ENCODE measurements at places on chromosomes 1 and 21.

- no peak for DNase-seq
Observed at GRCh38 chr1:230332061-230332460, 94.1 kb downstream of the PGBD5 start.

DNA sequence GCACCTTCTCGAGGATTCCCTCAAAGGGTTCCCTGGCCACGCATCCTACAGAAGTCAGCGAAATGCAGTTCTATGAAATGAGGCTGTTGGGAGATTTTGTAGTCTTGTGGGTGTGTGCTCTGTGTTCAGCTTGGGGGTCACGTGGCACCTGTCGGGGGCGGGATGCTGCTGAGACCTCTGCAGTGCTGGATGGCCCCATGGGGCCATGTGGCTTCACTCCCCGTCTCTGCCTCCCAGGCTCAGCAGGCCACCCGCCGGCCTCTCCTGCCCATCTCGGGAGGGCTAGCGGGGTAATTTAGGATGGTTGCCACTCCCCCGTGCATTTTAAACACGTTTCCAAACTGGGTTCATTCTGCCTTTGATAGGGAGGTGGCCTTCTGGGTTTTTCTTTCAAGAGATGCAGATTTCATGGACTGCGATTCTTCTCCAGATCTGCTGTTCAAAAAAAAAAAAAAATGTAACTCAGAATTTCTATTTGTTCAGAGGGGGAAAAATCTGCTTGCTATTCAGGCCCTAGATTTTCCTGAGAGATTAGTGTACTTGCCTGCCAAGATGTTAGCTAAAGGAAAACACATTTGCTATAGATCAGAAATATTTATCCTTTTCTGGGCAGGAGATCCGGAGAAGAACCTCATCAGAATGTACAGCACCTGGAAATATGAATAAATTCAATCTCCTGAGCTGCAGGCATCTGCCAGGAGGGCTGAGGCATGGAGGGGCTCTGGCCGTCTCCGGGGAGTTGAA, 277.2 kb upstream of the VAMP3 start:
- DNase-seq: no peak

GRCh38 chr1:235864931-235865525, 1.7 kb downstream of the LYST start:
- DNase-seq: no peak

DNA sequence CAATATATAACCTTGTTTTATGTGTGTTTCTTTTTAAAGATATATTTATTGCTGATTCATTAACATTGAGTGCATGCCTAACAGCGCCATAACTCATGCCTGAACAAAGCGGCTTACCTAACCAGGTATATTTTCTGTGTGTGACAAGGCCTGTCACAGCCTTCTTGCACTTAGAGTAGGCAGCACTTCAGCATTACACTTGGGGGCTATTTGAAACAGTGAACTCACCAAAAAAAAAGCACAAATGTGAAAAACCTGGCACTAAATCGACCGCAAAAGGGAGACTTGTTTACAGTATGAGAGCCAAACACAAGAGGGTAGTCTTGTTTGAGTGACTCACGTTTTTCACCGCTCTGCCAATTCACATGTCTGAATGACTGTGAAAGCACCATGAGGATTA, 111.7 kb downstream of the DISP1 start:
- DNase-seq: no peak

DNA sequence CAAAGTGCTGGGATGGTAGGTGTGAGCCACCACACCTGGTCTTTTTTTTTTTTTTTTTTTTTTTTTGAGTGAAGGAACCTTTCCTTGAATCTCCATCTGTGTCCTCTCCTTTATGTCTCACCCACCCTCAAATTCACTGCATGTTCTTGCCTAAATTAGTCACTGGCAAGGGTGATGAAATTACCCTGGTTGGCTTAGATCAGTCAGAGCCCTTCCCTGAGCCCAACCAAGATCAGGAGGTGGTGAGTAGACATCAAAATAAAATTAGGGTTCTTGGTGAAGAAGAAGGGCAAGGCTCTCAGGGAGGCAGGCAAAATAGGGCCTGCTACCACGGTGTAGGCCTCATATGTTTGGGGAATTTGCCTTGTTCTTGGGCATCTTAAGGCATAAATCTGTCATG, 5.3 kb upstream of the TNN start:
- DNase-seq: no peak

DNA sequence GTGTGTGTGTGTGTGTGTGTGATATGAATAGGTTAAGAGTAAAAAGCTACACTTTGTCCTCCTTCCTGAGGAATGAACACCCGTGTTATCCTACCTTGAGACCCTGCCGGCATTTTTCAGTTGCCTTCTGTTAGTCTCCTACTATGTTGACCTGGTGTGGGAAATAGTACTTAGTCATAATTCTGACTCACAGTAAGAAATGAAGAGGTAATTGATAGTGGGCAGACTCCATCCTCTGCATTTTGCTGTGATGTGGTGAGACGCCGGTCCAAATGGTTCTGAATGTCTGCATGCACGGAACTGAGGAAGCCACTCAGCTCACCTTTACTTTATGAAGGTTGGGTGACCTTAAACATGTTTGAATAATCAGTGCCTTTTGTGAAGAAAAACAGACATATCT, 12.6 kb downstream of the CD101 start:
- DNase-seq: no peak

DNA sequence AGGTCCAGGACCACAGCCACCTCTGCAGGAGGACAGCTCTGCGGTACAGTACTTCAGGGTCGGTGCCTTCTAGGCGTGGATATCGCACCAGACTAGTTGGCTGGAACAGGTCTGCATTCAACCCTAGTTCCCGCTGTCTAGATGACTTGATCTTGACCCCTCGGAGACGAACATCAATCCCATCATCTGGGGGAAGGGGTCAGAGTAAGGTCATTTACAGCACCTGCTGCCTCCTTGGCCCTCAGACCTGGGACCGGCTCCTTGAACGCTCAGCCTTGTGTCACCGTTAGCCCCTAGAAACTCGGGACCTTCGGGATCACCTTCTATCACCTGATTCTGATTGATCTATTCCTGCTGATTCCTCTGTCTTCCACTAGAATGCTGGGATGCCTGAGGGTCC, 2.6 kb downstream of the HECTD3 start:
- DNase-seq: no peak

GRCh38 chr1:202143768-202144401, 652 bp downstream of the ARL8A start:
- DNase-seq: no peak

GRCh38 chr1:218207194-218207593, 77.9 kb upstream of the RRP15 start:
- DNase-seq: no peak

DNA sequence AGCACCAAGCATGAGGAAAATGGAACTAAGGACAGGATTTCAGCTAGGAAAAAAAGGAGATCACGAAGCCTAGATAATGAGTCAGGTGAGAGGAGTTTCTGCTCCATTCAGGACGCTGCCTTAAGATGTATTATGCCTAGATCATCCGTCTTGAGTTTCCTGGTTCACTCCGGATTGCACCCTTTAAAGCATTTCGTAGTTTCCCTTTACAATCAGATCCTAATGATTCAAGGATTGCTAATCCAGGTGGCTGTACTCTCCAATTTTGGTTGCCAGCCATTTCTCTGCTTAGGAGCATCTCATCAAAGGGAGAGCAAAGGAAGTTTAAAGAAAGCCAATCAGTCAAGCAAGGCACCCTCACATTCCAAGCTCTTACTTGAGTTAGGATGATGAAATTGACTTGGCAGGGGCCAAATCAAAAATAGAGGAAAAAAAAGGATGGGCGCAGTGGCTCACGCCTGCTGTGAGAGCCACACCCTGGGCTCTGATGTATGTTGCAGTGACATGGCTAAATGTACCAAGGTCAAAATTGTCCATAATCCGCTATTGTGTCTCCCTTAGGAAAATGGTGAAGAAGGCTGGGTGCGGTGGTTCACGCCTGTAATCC, 156.9 kb upstream of the SOD1 start:
- DNase-seq: no peak

DNA sequence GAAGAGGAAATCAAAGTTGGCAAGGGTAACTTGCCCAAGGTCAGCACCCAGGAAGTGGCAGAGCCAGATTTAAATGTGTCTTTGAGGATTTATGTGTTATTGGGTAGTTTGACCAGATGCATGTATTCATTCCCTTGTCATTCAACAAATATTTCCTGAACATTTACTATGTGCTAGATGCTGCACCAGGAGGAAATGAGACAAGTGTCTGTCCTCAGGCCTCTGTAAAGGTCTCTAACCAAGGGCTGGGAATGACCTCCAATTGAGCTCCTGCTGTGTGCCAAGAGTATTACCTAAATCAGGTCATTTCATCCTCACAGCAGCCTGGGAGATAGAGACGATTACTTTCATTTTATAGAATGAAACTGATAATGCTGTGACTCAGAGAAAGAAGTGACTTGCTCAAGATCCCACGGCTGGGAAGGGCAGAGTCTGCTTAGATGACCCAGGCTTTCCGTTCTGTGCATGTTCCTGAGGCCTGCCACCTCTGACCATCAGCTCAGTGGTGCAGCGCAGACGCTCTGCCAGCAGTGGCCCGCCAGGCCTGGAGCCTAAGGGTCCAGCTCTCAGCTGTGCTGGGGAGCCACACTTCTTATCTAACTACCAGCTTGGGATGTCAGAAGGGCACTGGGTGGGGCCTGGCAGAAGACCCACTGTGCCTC, 3.5 kb upstream of the TTC22 start:
- no peak for DNase-seq

Data from activated CD4-positive, alpha-beta T cell treated with anti-CD3 and anti-CD28 coated beads, Interleukin-2, amount 50 U/mL, for 1 hour (primary cell).